ENCODE measurements at places on chromosomes 1 and 21. TPM values are rescaled to one million over a fixed set of nuclear protein-coding genes. Genes with fewer than 3 reads are reported as not detected.

SPATA17 gene
- total RNA-seq = not detected

LCK gene
- 0.38 TPM for total RNA-seq

CLK2 gene
- total RNA-seq = 65.4 TPM

LMO4 gene
- 32.0 TPM for total RNA-seq

MAP3K6 gene
- total RNA-seq = 18.1 TPM

ADARB1 gene
- total RNA-seq = 16.0 TPM

POLR3GL gene
- 21.1 TPM for total RNA-seq

TSPEAR gene
- total RNA-seq = not detected

MAGI3 gene
- 6.1 TPM for total RNA-seq

CSRP1 gene
- 28.2 TPM for total RNA-seq

DNASE2B gene
- total RNA-seq = not detected

CD52 gene
- 90.7 TPM for total RNA-seq

EDARADD gene
- 22.5 TPM for total RNA-seq

SYTL1 gene
- 6.0 TPM for total RNA-seq

RASAL2 gene
- total RNA-seq = 1.3 TPM

RNPEP gene
- 85.9 TPM for total RNA-seq

KIF17 gene
- total RNA-seq = 0.11 TPM

KRTAP21-2 gene
- not detected for total RNA-seq

ITLN2 gene
- total RNA-seq = not detected

ITSN1 gene
- 7.0 TPM for total RNA-seq

SNRPE gene
- total RNA-seq = 541 TPM

LIN28A gene
- 5.1 TPM for total RNA-seq

HRNR gene
- not detected for total RNA-seq

Measured in K562 (cell line).